ENCODE measurements at places on chromosomes 2 and 18. TPM values are rescaled to one million over a fixed set of nuclear protein-coding genes. Genes with fewer than 3 reads are reported as not detected.

DNA sequence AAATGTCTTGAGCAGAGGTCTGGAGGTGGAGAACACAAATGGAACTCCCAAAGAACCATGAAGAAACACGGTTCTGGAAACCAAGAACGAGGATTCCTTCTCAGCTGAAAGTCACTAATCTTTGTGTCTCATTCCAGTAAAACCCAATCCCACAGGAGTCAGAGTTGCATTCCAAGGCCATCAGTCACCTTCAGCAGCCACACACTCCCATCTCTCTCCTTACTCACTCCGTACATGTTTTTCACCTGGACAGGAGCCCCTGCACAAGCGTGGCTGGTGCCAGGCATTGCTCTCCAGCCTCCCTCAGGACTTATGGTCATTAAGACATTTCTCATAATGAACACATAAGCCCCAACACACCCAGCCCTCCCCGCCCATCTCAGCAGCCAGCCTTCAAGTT lies 175.4 kb upstream of the SIX2 start:
- DNase-seq, result no peak

- DNase-seq, result no peak
These were observed 78.6 kb downstream of the SCG2 start for GRCh38 chr2:223523551-223524001.

- no peak for DNase-seq
These were observed 27.5 kb upstream of the GBX2 start for GRCh38 chr2:236195726-236196125.

- no peak for DNase-seq
These were observed 475.2 kb downstream of the EPHA4 start for GRCh38 chr2:221096706-221097567.

- no peak for DNase-seq
These were observed 153.6 kb upstream of the COL3A1 start for GRCh38 chr2:188820576-188820975.

DNA sequence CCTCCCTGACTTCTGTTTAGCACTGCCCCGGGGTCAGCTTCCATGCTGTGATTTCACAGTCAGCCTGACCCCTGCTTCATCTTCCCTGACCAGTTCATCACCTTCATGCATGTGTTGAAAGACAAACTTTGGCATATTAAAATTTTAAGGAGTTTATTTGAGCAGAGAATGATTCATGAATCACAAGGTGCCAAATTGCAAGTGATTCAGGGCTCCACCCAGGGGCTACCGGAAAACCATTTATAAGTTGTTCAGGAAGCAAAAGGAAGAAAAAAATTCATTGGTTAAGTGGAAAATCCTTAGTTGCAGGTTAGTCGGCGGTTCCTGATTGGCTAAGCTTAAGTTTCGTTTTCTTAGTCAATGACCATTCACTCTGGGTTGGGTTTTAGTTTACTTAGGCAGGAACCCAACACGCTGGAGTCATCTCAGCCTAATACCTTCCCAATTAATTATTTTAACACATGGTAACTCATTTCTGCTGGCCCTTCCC lies 10.6 kb downstream of the IL1F10 start:
- no peak for DNase-seq

DNA sequence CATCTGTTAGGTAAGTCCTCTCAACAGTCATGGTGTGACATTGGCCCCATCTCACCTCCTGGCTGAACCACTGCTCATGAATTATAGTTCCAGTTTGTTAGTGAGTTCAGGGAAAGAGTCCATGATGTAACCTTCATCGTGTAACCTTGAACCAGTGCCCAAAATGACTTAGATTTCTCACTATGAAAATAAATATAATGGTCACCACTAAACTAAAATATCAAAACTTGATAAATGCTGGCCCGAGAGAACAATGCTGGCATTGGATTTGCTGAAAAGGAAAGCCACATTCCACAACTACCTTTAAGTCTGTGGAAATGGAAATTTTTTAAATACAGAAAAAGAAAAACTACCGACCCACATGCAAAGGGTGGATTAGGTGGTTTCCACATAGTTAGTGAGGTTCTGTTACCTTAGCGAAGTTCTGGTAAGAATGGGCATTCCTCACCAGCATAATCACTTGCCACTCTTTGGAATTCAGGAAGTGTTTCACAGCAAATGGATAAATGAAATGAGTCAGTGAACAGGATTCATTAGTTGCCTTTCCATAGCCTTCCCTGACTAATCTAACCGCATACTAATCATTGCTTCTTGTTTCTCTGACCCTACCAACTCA lies 133.9 kb upstream of the CTAGE1 start:
- no peak for DNase-seq

DNA sequence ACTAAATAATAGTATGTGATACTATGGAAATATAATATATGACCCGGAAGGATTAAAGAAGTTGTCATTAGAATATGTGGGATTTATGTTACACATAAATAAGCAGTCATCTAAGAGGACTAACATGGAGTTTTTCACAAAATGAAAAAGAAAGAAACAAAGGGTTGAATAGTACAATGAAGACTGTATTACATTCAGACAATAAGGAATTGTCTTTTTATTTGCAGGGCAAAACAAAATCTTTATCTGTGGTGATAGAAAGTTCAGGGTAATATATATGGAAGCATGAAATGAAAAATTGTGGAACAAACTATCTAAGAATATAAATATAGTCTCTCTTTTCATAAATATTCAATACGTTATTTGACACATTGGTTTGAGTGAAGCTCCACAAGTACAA lies 5.8 kb downstream of the ERMN start:
- no peak for DNase-seq

- DNase-seq, result no peak
These were observed 29.8 kb downstream of the ARMC9 start for GRCh38 chr2:231228223-231228622.

DNA sequence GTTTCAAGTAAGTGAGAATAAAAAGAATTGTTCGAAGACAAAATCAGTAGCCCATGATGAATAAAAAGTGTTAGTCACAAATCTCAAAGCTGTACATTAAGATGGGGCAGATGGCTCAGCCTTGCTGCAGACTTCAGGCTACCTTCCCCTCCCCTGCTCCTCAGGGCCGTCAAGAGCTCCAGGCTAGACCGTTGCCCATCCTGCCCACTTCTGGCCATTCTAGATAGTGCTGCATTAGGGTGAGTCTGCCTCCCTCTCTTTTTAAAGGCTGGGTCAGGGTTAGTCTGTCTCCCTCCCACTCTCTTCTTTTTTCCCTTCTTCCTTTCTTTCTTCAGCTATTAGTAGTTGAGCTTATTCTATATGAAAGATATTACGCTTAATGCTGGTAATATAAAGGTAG lies 86.0 kb downstream of the MAPRE2 start:
- no peak for DNase-seq

DNA sequence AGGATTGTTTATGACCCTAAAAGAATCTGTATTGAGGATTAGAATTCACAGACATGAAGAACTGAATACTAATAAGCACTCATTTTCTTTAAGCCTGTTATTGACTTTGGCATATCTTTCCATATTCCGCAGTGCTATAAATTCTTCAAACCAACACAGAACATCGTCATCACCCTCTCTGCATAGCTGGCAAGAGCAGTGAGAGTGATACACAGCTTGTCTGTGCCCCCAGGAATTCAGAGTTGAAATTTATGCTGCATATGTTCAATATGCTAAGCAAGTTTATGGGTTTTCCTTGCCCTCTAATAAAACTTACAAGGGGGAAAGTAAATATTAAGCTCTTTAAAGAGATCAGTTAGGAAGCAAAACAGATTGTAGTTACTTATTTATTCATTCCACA lies 32.7 kb downstream of the CTLA4 start:
- DNase-seq, result no peak

DNA sequence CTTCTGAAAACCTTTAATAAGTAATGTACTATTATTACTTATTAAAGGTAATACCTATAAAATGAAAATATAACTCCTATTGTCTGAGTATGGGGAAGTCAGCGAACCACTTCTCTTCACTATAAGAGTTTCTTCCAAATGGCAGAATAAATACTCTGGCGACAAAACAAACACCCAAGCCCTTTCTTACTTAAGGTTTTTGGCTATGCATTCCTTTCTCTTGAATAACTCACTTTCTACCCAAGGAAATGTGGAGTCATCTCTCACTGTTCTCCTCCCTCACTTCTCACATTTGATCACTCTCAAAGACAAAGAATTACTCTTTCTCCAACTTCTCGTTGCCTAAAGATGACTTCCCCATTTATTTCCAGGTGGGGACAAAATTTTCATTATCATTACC lies 816.8 kb upstream of the CRIM1 start:
- DNase-seq, result no peak

- DNase-seq, result no peak
These were observed 9.3 kb upstream of the KCNS3 start for GRCh38 chr2:17869128-17869527.

DNA sequence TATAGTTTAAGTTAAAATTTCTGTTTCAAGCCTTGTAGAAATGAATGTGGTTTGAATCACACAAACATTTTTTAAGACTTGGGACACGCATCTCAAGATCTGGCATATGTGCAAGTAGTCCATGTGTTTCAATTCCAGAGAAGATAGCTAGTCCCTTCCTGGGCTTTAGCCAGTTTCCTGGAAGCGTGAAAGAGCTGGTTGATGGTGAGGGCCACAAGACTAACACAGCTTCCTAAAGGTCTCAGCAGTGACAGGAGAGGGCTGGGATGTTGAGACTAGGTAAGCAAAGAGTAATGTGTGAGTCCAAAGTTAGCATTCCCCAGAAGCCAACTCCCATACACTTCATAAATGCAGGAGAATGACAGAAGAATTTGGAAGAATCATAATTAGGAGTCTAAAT lies 111.9 kb upstream of the MAP2 start:
- DNase-seq, result no peak

GRCh38 chr2:217014328-217015105 lies 154.7 kb upstream of the TNP1 start:
- DNase-seq, result no peak

GRCh38 chr2:62627667-62628066 lies 77.8 kb upstream of the EHBP1 start:
- no peak for DNase-seq

GRCh38 chr2:59167514-59167913 lies 926.4 kb upstream of the FANCL start:
- no peak for DNase-seq

DNA sequence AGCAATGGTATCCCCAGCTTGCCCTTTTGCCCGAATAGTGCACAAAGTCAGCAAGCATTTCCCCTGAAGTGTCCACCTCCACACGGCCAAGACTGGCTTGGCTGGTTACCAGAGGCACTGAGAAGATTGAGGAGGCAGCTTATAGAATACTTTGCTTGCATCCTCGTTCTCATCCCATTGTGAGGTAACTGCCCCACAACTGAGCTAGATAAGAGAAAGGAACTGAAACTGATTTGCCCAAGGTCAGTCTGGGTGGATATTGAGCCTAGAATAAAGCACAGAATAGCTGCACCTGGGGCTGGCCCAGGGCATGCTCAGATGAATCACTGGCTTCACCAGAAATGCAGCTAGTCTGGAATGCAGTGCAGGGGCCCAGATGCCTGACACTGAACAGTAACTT lies 32.7 kb upstream of the MAP4K3 start:
- DNase-seq, result no peak

- DNase-seq, result no peak
These were observed 42.6 kb upstream of the RNF152 start for GRCh38 chr18:61935362-61935761.

GRCh38 chr2:227192491-227192890 lies 28.1 kb downstream of the COL4A3 start:
- DNase-seq, result no peak

GRCh38 chr2:112646102-112646719 lies 472 bp downstream of the SLC20A1 start:
- DNase-seq, result no peak

DNA sequence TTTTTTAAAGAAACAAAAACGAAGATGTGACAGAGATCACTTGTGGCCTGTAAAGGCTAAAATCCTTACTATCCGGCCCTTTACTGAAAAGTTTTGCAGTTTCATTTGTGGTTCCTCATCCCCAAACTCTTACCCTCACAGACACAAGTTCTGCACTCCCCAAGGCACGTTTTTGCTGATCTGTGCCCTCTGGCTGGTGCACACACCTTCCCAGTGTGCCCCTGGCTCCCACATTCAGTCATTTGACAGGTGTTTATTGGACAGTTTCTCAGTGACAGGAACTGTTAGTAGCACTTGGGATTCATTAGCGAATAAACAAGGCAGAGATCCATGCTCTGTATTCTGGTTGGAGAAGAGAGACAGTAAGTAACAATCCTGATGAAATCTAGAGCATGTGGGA lies 22.8 kb downstream of the ZAP70 start:
- no peak for DNase-seq

GRCh38 chr2:222241128-222241870 lies 57.5 kb downstream of the PAX3 start:
- no peak for DNase-seq

DNA sequence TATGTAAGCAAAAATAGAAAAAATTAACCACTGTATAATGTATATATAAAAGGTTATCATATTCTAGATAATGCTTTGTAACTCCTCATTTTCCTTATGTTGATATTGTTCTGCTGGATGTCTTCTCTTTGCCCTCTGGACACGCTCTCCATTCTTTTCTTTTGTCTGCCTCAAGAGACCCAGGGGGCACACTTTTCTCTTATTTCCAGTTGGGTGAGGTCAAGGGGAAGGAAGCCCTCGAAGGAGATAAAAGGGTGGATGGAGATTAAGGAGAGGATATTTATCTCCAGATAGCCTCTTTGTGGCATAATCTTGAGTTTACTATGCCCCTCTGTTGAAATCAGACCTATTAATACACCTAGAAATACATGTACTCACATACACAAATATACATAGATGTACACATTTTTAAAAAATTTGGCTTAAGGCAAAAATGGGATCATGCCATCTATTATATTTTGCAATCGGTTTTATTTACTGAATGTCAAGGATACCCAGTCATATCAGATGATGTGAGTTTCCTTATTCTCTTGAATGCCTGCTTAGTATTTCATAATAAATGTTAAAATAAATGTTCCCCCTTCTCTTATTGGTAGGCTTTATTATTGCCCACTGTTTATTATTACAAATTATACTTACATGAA lies 65.3 kb downstream of the LCLAT1 start:
- no peak for DNase-seq

Gene RPS27A
- total RNA-seq, result 262 TPM

Gene NCL
- total RNA-seq, result 136 TPM

Gene EN1
- total RNA-seq, result not detected

Gene SP9
- total RNA-seq, result not detected

Gene AP1S3
- total RNA-seq, result not detected

Gene NXPH2
- total RNA-seq, result not detected

Gene RAD51AP2
- not detected for total RNA-seq

Gene SLC39A10
- total RNA-seq, result 9.9 TPM

Gene ACTR2
- total RNA-seq, result 78.0 TPM

Gene CYP20A1
- total RNA-seq, result 13.6 TPM

Gene EFR3B
- 0.32 TPM for total RNA-seq

Gene UGT1A4
- not detected for total RNA-seq

Gene NOTO
- total RNA-seq, result not detected

Gene CCDC150
- 7.1 TPM for total RNA-seq

Gene STK16
- 15.2 TPM for total RNA-seq

Gene SOCS6
- total RNA-seq, result 5.5 TPM

Gene NDC80
- not detected for total RNA-seq

All from ascending aorta (tissue), 2 donors.